ENCODE measurements at places on chromosomes 1 and 21. TPM values are rescaled to one million over a fixed set of nuclear protein-coding genes. Genes with fewer than 3 reads are reported as not detected.
A peak's percentile ranks its signal among the peaks of the same experiment; 100 is the strongest.

- H3K27ac ChIP-seq: no peak overlapping the region
- no peaks in the 10 kb centered on the region for H3K4me1 ChIP-seq
- no peaks in the 10 kb centered on the region for H3K27me3 ChIP-seq
- DNase-seq: no peak
Observed at GRCh38 chr1:239367196-239367810, 19.1 kb upstream of the CHRM3 start.

GRCh38 chr1:88104236-88104635 lies 579.8 kb upstream of the PKN2 start:
- H3K4me3 ChIP-seq: no peak overlapping the region
- no peak for DNase-seq
- H3K4me1 ChIP-seq: no peaks in the 10 kb centered on the region

DNA sequence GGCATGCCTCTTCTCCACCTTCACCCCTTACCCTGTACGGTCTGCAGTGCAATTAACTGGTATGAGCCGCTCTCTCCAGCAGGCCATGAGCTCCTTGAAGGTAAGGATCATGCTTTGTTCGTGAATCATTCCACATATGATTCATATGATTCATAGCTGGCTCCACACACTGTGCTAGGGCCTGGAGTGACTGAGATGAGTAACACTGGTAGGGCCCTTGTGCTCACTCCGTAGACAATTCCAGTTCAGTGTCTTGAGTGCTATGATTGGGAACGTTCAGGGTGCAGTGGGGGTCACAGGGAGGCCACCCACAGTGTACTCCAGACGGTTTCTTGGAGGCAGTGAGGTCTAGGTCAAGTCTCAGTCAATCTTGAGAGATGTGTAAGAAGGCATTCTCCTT lies 239.8 kb downstream of the LMX1A start:
- no peaks in the 10 kb centered on the region for H3K36me3 ChIP-seq
- no peaks in the 10 kb centered on the region for H3K4me1 ChIP-seq
- H3K27ac ChIP-seq: no peak overlapping the region
- peaks cover 6% of the 10 kb centered on the region for H3K27me3 ChIP-seq

DNA sequence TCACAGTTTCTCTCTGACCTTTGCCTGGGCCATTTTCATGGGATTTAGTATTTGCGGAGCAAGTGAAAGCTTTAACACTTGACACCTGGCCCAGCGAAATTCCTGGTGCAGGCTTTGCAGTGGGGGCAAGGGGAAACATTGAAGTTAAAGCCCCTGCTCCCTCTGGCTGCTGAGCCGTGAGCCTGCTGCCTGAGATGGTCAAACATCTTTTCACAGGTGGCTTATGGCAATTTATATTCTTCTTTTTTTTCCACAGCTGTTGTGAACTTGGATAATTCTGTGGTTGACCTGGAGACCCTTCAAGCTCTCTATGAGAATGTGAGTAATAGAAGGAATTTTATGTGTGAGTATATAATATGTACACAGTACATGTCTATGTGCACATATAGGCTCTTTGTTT lies 202.9 kb downstream of the FMN2 start:
- no peaks in the 10 kb centered on the region for H3K27me3 ChIP-seq
- no peak overlapping the region for H3K4me3 ChIP-seq
- H3K4me1 ChIP-seq: no peaks in the 10 kb centered on the region
- DNase-seq: no peak
- H3K27ac ChIP-seq: no peak overlapping the region

GRCh38 chr1:28309702-28310101 lies 19.1 kb upstream of the MED18 start:
- DNase-seq: no peak
- H3K27me3 ChIP-seq: no peaks in the 10 kb centered on the region
- H3K36me3 ChIP-seq: no peaks in the 10 kb centered on the region
- H3K4me1 ChIP-seq: no peaks in the 10 kb centered on the region
- no peak overlapping the region for H3K27ac ChIP-seq
- no peak overlapping the region for H3K4me3 ChIP-seq

DNA sequence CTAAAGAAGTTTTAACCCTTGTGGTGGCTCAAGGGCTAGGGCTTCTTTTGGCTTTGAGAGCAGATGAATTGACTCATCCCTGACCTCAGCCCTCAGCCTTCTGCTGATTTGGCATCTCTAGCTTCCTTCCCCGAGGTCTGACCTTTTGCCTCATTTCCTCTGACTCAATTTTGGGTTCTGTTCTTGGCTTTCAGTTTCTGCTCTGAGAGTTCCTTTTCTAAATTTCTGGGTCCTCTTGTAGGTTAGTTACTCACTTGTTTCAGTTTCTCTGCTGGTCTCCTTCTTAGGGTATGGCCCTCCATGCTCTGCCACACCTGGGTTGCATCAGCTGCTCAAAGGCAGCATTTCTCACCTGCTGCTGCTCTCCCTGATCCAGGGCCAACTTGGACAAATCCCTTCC lies 19.4 kb downstream of the PDE4B start:
- no peaks in the 10 kb centered on the region for H3K36me3 ChIP-seq
- H3K4me1 ChIP-seq: peaks cover 8% of the 10 kb centered on the region
- peak; percentile 96 for DNase-seq
- H3K4me3 ChIP-seq: no peak overlapping the region

DNA sequence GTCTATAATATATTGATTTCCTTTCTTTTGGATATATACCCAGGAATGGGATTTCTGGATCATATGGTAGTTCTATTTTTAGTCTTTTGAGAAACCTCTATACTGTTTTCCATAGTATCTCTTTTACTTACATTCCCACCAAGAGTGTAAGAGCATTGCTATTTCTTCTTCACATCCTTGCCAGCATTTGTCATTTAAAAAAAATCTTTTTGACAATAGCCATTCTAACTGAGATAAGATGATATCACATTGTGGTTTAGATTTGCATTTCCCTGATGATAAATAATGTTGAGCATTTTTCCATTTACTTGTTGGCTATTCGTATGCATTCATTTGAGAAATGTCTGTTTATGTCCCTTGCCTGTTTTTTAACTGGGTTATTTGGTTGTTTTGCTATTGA lies 467.4 kb downstream of the COL11A1 start:
- no peak for DNase-seq
- H3K4me1 ChIP-seq: no peaks in the 10 kb centered on the region
- H3K27ac ChIP-seq: no peak overlapping the region
- no peaks in the 10 kb centered on the region for H3K27me3 ChIP-seq

Gene GART
- 142 TPM for total RNA-seq

Gene LCE1E
- total RNA-seq: 3.7 TPM

Gene LEMD1
- total RNA-seq: not detected
